ENCODE measurements at places on chromosomes 11 and 22.

DNA sequence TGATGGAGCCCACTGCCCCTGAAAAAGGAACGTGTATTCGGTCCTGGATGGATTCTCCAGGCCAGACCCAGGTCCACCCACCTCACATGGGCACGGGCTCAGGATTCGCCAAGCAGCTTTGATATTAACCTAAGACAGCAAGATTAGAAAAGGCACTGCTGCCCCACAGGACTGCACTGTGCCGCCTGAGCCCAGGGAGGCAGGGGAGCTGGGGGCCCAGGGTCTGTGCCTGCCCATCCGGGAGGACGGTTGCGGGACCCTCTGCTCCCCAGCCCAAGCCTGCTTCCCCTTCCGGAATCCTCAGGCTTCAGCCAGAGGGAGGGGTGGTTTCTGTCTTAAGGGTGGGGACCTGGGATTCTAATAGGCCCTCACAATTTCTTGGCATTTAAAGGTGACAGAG lies 13.5 kb upstream of the VSIG10L2 start:
- peaks cover 9% of the 10 kb centered on the region for H3K27me3 ChIP-seq
- no peak overlapping the region for H3K4me3 ChIP-seq
- H3K27ac ChIP-seq, result no peak overlapping the region
- H3K4me1 ChIP-seq, result no peaks in the 10 kb centered on the region

DNA sequence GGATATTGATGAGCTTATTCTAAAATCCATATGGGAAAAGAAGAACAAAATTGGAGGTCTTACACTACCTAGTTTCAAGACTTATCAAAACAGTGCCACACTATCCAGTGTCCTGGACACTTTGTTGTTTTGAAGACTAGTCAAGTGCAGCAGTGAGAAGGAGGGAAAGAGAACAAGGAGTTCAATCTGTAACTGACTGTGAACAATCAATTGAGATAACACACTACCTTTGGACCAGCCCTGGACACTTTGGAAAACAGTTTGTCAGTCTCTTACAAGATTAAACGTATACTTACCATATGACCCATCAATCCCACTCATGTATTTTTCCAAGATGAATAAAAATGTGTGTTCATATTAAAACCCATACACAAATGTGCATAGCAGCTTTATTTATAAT lies 10.0 kb upstream of the CSTF3 start:
- peaks cover 5% of the 10 kb centered on the region for H3K4me1 ChIP-seq
- no peaks in the 10 kb centered on the region for H3K36me3 ChIP-seq
- H3K27me3 ChIP-seq, result no peaks in the 10 kb centered on the region
- no peak for DNase-seq
- no peak overlapping the region for H3K4me3 ChIP-seq

DNA sequence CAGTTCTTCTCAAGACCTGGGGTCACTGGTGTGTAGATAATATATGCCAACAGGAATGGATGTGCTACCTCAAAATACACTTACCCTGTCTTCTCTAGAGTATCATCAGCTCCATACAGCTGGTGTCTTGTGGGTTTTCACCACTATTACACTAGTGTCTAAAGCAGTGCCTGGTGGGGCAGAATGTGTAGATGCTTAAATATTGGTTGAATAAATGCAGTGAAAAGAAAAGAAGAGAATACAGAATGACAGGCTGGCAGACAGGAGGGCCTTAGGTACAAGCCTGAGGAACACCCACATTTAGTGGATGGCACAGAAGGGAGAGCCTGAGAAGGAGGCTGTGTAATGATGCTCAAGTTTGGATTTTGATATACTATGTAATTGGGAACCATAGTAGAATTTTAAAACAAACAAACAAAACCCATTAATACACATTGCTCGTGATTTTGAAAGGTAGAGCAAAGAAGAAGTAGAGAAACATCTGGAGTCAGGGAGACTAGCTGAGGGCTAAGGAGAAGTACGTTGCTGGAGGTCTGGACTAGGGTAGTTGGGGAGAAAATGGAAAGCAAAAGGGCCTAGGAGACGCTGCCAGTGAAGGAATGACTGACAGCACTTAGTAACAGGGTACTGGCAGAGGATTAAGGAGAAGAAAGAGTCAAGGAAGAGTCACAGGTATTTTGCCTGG lies 20.5 kb upstream of the RAG2 start:
- no peak overlapping the region for H3K4me3 ChIP-seq
- no peak overlapping the region for H3K27ac ChIP-seq
- no peaks in the 10 kb centered on the region for H3K27me3 ChIP-seq
- H3K4me1 ChIP-seq, result no peaks in the 10 kb centered on the region

- no peak overlapping the region for H3K27ac ChIP-seq
- DNase-seq, result no peak
- H3K4me1 ChIP-seq, result no peaks in the 10 kb centered on the region
- no peak overlapping the region for H3K4me3 ChIP-seq
- no peaks in the 10 kb centered on the region for H3K27me3 ChIP-seq
- no peaks in the 10 kb centered on the region for H3K36me3 ChIP-seq
These were observed 798.1 kb upstream of the LRRC4C start for GRCh38 chr11:42257534-42257933.

GRCh38 chr22:19576460-19577421 lies 52.5 kb upstream of the CLDN5 start:
- DNase-seq, result peak; percentile 55
- no peaks in the 10 kb centered on the region for H3K27me3 ChIP-seq
- peaks cover 8% of the 10 kb centered on the region for H3K4me1 ChIP-seq
- peak overlapping the region; percentile 54 for H3K27ac ChIP-seq
- H3K4me3 ChIP-seq, result no peak overlapping the region
- no peaks in the 10 kb centered on the region for H3K36me3 ChIP-seq

DNA sequence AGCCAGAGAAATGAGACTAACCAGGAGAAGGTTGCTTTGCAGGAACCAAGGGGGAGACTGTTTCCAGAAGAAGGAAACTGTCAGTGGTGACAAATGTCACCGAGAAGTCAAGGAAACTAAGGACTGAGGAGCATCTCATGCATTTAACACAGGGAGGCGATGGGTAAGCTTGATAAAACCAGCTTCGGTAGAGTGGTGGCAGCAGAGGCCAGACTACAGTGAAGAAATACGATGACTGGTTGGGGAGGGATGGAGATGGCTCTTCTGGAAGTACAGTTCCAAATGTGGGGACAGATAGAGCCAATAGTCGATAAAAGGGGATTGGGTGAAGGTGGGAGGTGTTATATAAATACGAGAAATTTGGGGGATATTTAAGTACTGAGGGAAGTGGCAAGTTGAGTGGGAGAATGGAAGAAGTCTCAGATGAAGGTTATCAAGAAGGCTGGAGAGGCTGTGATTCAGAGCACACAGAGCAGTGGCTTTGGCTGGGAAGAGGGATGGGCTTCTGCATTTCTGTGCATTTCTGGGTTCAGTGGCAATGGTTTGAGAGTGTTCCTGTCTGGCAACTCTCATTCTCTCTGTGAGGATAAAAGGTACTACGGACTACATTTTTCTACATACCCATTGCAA lies 29.2 kb downstream of the SC5D start:
- DNase-seq, result peak; percentile 2
- no peaks in the 10 kb centered on the region for H3K4me1 ChIP-seq
- H3K36me3 ChIP-seq, result no peaks in the 10 kb centered on the region
- H3K4me3 ChIP-seq, result no peak overlapping the region

GRCh38 chr22:17830043-17830961 lies 56.0 kb upstream of the BID start:
- H3K36me3 ChIP-seq, result peaks cover 6% of the 10 kb centered on the region
- no peak overlapping the region for H3K4me3 ChIP-seq
- H3K27me3 ChIP-seq, result no peaks in the 10 kb centered on the region
- H3K4me1 ChIP-seq, result no peaks in the 10 kb centered on the region
- DNase-seq, result peak; percentile 42
- peak overlapping the region; percentile 5 for H3K27ac ChIP-seq

DNA sequence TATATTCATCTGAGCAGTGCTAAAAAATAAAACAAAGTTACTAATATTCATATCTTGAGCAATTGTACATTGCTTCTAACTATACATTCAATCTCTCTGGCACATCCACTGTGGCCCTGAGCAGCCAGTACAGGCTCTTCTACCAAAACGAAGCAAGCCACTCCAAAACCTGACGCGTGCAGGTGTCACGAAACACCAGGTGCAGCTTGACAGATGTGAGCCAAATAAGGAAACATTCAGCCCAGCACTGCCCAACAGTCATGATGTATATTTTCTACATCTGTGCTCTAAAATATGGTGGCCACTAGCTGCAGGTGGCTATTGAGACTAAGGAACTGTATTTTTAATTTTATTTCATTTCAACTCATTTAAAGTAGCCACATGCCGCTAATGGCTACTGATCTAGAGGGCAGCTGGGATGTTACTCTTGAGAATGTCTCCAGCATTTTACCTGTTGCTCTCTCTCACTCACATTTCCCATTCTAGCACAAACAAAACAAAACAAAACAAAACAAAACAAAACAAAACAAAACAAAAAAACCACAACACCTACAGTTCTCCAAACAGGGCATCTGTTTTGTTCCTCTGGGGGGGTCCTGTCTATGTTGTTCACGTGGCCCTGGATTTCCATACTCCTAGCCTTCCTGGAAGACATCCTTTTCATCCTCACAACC lies 77.7 kb downstream of the LARGE1 start:
- no peak overlapping the region for H3K4me3 ChIP-seq
- DNase-seq, result no peak
- H3K36me3 ChIP-seq, result no peaks in the 10 kb centered on the region
- H3K27ac ChIP-seq, result no peak overlapping the region

DNA sequence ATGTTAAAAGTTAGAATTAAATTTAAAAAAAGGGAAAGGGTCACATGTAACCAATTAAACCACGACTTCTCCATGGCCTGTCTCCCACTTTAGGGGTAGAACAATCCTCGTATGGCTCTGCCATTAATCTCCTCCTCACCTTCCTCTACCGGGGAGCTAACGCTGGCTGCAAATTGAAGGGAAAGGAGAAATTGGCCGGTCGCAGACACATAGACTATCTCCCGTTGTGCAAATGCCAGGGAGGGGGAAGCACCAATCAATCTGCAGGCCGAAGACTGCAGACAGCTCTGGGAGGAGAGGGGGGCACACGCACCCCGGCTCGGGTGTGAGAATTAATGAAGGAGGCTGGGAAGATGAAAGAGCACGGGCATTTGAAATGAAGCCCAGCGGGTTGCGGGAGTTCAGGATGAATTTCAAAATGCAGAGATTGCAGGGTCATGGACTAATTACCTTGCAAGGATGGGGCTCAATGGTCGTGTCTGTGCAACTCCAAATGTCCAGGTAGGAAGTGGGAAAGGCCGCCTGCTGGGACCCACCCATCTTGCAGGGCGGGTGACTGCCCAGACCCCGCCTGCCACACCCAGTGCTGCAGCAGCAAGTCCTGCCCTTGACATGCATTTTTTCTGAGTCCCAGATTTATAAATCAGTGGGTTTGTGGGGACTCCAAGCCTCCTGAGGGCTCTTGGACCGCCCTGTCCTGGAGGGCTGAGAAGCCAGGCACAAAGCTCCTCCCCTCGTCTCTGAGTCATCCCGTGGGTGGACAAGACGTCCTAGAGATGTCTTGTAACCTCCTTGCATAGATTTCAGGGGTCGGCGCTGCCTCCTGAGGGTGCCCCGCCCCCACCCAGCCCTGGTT lies 534.2 kb downstream of the TBC1D22A start:
- no peak overlapping the region for H3K4me3 ChIP-seq
- no peaks in the 10 kb centered on the region for H3K36me3 ChIP-seq
- H3K27me3 ChIP-seq, result no peaks in the 10 kb centered on the region
- no peaks in the 10 kb centered on the region for H3K4me1 ChIP-seq

DNA sequence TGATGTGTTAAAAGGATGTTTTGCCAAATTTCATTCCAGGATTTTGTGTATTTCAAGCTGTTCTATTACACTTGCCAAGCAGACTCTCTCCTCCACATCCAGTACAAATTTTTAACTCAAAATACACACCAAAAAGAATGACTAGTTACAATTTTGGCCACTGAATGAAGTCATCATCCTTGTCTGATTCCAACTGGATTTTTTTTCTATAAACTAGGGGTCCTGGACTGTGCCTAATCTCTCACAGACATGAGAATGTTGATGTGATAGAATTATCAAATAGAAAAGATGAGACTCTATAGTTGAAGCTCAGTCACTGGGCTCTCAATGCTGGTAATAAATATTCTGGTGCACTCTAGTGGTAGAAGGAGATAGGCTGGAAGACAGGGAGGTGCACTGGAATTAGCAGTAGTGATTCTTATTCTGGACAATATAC lies 85.8 kb downstream of the FANCF start:
- H3K4me3 ChIP-seq, result no peak overlapping the region
- H3K36me3 ChIP-seq, result no peaks in the 10 kb centered on the region
- peak; percentile 10 for DNase-seq
- no peaks in the 10 kb centered on the region for H3K27me3 ChIP-seq
- no peak overlapping the region for H3K27ac ChIP-seq
- H3K4me1 ChIP-seq, result no peaks in the 10 kb centered on the region

DNA sequence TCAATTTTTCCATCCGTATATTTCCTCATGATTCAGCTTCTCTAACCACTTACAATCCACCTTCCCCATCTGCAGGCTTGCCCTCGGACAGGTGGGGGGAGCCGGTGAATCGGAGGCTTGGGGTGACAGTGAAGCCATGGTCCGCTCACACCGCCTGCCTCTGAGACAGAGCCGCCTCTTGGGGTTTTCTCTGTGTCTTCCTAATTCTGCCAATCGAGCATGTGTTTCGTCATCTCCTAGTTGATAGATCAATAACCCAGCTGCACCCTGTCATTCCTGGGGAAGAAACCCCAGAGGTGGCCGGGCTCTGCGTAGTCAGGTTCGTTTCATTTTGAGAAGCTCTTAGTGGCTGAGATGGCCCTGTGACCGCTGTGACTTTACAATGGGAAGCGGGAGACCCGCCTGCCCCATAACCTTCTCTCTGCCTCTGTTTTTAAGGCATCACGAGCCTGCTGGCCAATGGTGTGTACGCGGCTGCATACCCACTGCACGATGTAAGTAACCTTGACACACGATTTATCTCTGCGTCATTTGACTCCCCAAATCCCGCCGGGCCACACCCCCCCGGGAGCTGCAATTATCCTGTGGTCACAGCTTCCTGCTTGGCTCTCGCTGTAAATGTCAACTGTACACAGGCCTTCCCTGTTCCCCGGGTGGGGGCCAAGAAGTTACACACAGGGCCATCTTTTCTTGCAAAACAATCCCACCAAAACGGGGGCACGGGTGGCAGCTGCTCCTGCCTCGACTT lies 33.3 kb downstream of the ANO1 start:
- H3K4me1 ChIP-seq, result peaks cover 32% of the 10 kb centered on the region
- no peak overlapping the region for H3K4me3 ChIP-seq
- DNase-seq, result peak; percentile 84
- H3K36me3 ChIP-seq, result no peaks in the 10 kb centered on the region
- H3K27ac ChIP-seq, result no peak overlapping the region

GRCh38 chr11:3879216-3879966 lies 23.9 kb downstream of the STIM1 start:
- DNase-seq, result no peak
- H3K27me3 ChIP-seq, result no peaks in the 10 kb centered on the region
- peaks cover 5% of the 10 kb centered on the region for H3K4me1 ChIP-seq
- no peak overlapping the region for H3K4me3 ChIP-seq

GRCh38 chr11:70732881-70733196 lies 334.5 kb downstream of the CTTN start:
- no peaks in the 10 kb centered on the region for H3K4me1 ChIP-seq
- no peak overlapping the region for H3K27ac ChIP-seq
- H3K36me3 ChIP-seq, result no peaks in the 10 kb centered on the region
- no peak overlapping the region for H3K4me3 ChIP-seq
- DNase-seq, result no peak

GRCh38 chr11:61921446-61921845 lies 4.1 kb upstream of the RAB3IL1 start:
- H3K4me1 ChIP-seq, result peaks cover 16% of the 10 kb centered on the region
- peaks cover 25% of the 10 kb centered on the region for H3K27me3 ChIP-seq
- H3K4me3 ChIP-seq, result no peak overlapping the region
- H3K27ac ChIP-seq, result no peak overlapping the region

Measured in astrocyte (in vitro differentiated cells and primary cell).